ENCODE measurements at places on chromosomes 7 and 10.

DNA sequence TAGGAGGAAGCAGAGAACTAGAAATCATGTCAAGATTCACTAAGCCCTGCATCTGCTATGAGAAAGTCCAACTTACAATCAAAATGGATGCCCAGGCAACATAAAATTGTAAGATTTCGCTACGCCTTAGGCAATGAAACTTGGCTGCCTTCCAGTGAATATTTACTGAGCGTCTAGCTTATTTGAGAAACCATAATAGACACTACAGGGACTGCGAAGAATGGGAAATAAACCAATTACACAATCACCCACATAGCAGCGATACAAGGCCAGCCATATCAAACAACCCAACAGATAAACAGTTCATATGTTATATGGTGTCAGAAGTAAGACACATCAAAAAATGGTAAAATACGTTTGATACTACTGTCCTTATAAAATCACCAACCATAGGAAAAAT is 545.0 kb upstream of the C7orf33 start:
- no peak for DNase-seq

- DNase-seq = no peak
Observed at GRCh38 chr7:102891693-102892261, 21.0 kb upstream of the LRRC17 start.

GRCh38 chr7:127941476-127942210 is 89.6 kb downstream of the LRRC4 start:
- DNase-seq = no peak

GRCh38 chr10:112832361-112832878 is 117.6 kb upstream of the TCF7L2 start:
- no peak for DNase-seq

GRCh38 chr7:74199551-74200355 is 10.1 kb upstream of the LAT2 start:
- no peak for DNase-seq

GRCh38 chr10:76168437-76168836 is 737.0 kb downstream of the LRMDA start:
- DNase-seq = no peak
